ENCODE measurements at places on chromosomes 2 and 18. TPM values are rescaled to one million over a fixed set of nuclear protein-coding genes. Genes with fewer than 3 reads are reported as not detected.

CTNNA2 gene
- total RNA-seq: 0.14 TPM

EPHA4 gene
- 1.2 TPM for total RNA-seq

CGREF1 gene
- total RNA-seq: 8.6 TPM

SKA1 gene
- 11.7 TPM for total RNA-seq

CTAGE1 gene
- total RNA-seq: not detected

AFF3 gene
- not detected for total RNA-seq

SFT2D3 gene
- 5.4 TPM for total RNA-seq

POTEI gene
- not detected for total RNA-seq

COPS8 gene
- total RNA-seq: 128 TPM

CTIF gene
- 15.7 TPM for total RNA-seq

TRIB2 gene
- 0.49 TPM for total RNA-seq
